Stimulated activated CD4-positive, alpha-beta T cell treated with anti-CD3 and anti-CD28 coated beads, Interleukin-2, amount 100 ng/mL, for 24 hours (primary cell): ENCODE measurements at places on chromosomes 1 and 21.

DNA sequence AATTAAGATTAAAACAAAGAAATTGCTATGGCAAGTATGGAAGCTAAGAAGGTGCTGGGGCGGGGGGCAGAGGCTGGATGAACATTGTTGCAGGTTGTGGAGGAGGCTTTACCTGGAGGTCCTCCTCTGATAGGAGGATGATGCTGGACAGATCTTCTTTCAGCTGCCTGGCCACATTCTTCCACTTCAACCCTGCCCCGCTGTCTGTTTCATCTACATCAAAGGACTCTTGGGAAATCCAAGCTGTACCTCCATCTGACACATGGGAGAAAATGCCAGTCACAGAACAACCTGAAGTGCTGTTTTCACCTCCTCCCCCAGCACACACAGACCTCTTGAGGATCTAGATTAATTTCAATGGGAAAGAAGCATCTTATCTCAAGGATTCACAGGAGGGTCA is 5.3 kb downstream of the DFFA start:
- no peak for DNase-seq

DNA sequence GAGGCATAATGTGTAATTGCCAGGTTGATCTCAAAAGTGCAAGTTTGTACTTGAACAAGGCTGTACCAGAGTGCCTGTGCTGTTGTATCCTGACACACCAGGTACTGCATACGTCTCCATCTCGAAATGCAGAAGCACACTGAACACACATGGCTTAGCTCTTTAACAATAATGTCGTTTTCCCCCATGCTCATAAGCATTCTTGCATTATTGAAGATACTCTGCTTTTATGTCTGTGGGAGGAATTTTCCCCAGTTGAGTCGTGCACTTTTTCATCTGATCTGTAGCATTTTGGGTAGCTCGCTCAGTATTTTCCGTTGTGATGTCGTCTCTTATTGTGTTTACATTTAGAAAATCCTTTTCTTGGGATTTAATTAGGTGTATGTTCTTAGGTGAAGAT is 98.7 kb downstream of the PCBP3 start:
- DNase-seq, result no peak

DNA sequence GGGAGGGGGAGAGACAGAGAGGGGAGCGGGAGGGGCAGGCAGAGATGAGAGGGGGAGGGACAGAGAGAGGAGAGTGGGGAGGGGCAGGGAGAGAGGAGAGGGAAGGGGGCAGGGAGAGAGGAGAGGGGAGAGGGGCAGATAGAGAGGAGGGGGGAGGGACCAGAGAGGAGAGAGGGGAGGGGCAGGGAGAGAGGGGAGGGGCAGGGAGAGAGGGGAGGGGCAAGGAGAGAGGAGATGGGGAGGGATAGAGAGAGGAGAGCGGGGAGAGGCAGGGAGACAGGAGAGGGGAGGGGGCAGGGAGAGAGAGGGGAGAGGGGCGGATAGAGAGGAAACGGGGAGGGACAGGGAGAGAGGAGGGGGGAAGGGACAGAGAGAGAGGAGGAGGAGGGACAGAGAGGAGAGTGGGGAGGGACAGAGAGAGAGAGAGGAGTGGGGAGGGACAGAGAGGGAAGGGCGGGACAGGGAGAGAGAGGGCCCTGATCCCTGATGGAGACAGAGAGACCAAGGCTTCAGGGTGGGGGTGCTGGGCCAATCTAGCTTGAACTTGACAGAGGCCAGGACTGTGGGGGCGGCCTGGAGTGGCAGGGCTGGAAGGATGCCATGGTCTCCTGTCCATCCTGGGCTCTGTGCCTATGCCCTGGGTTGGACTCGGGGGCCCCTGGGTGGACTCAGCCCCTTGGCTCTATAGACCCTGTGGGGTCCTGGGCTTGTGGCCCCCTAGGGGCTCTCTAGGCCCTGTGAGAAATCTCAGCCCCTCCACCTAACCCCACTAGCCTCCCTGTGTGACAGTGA is 43.6 kb downstream of the DMRTB1 start:
- DNase-seq, result no peak

DNA sequence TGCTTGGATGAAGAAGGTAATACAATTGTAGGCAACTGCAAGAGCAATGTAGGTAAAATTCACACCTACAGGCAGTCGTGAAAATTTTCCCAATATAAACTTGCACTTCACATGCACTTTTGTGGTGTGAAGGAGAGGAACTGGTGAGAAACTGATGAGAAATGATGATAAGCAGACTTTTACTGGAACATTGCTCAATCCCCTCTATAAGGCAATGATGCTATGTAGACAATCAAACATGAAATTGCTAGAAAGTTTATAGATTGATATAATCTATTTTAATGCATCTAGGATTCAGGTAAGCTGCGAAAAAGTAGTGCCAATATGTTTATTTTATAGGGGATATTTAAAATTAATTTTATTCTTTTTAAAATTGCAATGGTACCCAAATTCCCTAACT is 802.2 kb downstream of the KCNT2 start:
- DNase-seq, result no peak

- no peak for DNase-seq
Observed at GRCh38 chr1:112688781-112689193, 14.3 kb downstream of the MOV10 start.

DNA sequence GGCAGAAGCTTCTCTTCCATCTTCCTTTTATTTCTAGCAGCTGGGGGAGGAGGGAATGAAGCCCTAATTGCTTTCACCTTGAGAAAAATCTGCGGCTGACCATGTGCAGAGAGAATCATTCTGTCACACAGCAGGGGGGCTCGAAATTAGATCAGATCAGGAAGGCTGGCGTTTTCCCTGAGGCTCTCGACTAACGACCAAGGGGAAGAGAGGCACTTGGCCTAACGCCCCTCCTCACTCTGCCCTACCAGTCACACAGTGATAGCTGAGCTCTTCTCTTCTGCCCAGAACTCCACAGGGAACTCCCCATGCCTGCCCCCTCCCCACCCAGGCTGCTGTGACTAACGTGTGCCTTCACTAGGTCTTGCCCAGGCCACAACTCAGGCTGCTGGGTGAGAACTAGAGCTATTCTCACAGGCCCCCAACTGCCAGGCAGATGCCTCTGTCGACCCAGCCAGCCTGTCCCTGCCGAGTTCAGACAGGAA is 26.5 kb upstream of the KHDRBS1 start:
- DNase-seq, result no peak

DNA sequence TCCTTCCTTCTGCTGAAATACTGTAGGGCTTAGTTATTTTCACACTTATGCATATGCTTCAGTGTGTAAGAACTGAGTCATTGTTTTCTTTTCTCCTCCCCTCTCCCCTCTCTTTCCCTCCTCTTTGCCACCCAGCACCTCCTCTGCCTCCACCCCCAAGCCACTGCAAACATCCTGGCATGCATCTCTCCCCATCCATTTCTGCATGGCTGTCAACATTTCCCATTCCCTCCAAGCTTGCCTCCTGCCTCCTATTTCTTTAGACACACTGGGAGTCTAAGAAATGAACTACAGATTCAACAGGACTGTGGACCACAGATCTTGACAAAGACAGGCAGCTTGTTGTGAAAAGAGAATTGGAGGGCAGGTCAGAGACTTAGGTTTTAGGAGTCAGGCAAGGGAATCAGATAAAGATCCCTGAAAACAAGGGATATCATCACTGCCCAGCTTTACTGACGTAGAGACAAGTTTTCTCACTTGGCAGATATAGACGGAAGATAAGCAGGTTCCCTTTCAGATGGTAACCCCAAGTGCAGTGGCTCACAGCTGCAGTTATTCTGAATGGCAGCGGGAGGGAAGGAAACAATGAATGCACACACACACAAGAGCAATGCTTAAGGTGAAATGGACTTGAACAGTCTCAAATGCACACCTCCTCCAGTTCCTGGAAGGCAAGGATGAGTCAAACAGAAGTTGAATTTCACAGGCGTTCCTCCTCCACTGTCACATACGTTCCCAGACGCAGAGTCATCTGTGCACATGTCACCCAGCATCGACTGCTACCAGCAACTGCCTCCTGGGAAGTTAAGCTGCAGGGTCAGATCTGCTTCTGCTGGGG is 56.1 kb downstream of the HIVEP3 start:
- peak; percentile 61 for DNase-seq

DNA sequence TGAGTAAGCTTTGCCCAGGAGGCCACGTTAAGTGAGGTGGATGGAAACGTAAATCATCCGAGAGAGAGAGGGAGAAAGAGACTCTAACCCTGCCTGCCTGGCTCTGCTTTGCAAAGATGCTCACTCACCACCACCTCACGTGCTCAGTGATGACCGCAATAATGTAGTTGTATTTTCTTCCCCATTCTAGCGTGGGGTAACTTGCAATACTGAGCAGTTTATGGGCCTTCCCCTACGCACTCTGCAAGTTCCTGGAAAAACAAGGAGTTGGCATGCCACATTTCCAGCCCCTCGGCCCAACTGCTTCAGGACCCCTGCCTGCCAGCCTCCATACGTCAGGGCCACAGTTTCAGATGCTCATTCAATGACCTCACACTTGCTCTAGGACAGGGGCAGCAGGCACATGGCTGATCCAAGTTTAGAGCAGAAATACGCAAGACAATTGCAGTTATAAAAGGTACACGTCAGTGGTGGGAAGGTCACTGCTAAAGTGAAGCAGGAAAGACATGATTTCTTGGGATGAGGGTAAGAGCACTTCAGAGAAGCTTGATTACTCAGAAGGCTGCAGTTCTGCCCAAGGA is 112.5 kb upstream of the RAB4A start:
- no peak for DNase-seq

GRCh38 chr1:202049129-202049528 is 38.7 kb downstream of the ELF3 start:
- DNase-seq, result no peak

- no peak for DNase-seq
Observed at GRCh38 chr1:158203693-158204457, 23.2 kb downstream of the CD1D start.

GRCh38 chr1:87683196-87683956 is 354.7 kb downstream of the LMO4 start:
- DNase-seq, result no peak

DNA sequence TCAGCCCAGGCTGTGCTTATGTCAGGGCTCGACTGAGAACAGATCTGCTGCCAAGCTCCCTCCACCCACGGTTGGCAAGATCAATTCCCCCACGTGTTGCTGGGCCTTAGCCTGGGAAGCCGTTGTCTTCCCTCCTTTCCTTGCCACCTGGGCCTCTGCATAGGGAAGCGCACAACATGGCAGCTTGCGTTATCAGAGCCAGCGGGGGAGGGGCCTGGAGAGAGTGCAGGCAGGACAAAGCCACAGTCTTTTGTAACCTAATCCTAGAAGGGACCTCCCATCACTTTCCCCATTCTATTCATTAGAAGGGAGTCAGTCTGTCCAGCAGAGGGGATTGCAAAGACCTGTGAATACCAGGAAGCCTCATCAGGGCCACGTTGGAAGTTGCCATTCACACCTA is 17.0 kb upstream of the IGSF21 start:
- DNase-seq, result no peak

- DNase-seq, result no peak
Observed at GRCh38 chr1:44829506-44830384, 13.3 kb downstream of the PTCH2 start.

GRCh38 chr1:225812488-225813213 is 2.7 kb downstream of the EPHX1 start:
- no peak for DNase-seq

- no peak for DNase-seq
Observed at GRCh38 chr1:84347932-84348555, 46.5 kb downstream of the SAMD13 start.

DNA sequence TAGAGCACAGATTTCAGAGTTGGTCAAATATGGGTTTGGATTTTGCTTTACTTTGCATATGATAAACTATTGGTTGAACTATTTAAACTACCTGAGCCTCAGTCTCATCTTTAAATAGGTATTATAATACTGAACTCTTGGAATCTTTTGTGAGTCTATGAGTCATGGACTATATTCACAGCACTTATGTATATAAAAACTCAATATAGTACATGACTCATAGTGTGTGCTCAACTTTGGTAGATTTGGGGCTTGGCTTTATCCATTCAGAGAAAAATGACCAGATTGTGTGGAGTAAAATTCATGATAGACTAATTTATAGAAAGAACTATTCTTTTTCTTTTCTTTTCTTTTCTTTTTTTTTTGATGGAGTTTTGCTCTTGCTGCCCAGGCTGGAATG is 28.7 kb downstream of the FCRL3 start:
- no peak for DNase-seq

DNA sequence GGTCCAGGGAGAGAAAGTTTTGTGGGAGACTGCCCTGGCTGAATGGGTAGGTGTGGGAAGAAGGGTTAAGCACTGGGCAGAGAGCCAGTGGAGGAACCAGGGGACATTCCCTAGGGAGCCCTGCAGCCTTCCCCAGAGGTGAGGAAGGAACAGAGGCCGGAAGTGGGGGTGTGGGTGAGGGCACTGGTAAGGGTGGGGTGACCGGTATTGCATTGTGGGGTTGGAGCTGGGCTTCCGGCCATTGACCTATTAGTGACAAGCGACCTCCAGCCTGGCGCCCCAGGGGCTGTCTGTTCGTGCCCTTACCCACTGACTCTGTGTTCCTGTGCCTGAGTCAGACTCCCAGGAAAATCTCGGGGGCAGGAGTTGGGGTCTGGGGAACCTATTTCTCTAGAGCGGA is 3.5 kb upstream of the TSPAN1 start:
- no peak for DNase-seq

- DNase-seq, result no peak
Observed at GRCh38 chr1:245888809-245889208, 618.3 kb downstream of the SMYD3 start.

GRCh38 chr1:174999216-174999935 is 371 bp upstream of the CACYBP start:
- DNase-seq, result peak; percentile 96

DNA sequence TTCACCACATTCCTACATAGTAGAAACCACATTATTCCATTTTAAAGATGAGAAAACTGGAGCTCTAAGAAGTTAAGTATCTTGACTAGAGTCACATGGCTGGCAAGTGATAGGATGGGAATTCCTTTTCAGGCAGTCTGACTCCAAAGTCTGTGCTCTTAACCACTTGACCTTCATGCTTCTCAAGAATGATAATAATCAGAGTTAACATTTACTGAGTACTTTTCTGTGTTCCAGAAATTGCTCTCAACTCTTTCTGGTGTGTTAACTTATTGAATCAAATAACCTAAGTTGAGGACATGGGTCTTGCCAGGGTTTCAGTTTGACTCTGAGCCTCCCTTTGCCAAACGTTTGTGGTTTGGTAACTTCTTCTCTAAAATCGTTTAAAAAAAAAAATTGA is 169.4 kb downstream of the RASAL2 start:
- DNase-seq, result no peak

GRCh38 chr1:45802343-45803298 is 791 bp upstream of the MAST2 start:
- DNase-seq, result peak; percentile 18

GRCh38 chr1:245804696-245805095 is 649.9 kb downstream of the KIF26B start:
- no peak for DNase-seq

- DNase-seq, result no peak
Observed at GRCh38 chr1:60130703-60131102, 57.1 kb upstream of the C1orf87 start.

DNA sequence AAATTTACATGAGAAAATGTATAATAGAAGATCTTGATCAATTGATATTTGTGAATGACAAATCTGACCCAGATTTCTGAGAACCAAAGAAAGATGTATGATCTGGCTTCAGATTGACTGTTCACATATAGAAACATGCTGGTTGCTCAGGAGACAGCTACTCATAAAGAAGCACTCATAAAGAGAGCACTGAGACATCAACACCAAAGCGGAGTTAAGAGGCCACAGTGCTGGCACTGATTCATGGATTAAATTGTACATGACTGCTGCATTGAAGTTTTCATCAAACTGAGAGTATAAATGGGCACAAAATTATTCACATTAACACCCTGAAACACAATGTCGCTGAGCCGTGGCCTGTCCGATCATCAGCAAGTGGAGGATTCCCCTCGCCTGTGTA is 46.2 kb downstream of the SH3GLB1 start:
- DNase-seq, result no peak
